Activated CD8-positive, alpha-beta memory T cell treated with anti-CD3 and anti-CD28 coated beads for 4 hours (primary cell): ENCODE measurements at places on chromosomes 3 and 15.

DNA sequence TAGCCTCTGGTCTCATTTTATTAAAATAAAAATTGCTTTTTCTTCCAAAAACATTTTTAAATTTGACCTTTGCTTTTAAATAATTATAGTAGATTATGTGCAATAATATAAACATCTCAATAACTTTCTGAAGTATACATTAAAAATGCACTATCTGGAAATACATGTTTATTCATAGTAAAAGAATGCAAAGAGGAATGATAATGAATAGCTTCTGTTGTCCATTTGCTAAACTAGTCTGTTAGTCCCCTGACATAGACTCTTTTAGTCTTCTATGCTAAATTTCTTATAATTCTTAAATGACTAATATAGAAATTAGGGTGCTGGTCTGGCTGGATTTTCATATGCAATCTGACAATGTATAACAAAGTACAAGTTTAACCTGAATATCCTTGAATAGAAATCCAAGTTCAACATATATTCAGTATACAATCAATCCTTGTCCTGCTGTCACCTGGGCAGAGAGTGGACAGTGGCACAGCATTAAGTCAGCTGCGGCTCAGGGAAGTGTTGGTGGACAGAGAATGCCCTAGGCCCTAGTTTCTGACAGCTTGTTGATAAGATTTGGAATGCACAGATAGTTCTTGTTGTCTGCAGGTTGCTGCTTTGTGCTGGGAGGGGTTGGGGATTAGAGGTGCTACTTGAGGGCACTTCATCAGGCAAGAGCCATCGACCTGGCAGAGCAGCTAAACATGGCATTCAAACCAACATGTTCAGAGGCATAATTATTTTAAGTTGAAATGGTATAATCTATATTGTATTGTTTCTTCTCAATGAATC lies 161.7 kb downstream of the MBNL1 start:
- DNase-seq, result no peak

GRCh38 chr3:21405671-21406667 lies 345.0 kb downstream of the ZNF385D start:
- DNase-seq, result no peak

- DNase-seq, result no peak
Observed at GRCh38 chr3:156459434-156459833, 95.5 kb downstream of the SSR3 start.

DNA sequence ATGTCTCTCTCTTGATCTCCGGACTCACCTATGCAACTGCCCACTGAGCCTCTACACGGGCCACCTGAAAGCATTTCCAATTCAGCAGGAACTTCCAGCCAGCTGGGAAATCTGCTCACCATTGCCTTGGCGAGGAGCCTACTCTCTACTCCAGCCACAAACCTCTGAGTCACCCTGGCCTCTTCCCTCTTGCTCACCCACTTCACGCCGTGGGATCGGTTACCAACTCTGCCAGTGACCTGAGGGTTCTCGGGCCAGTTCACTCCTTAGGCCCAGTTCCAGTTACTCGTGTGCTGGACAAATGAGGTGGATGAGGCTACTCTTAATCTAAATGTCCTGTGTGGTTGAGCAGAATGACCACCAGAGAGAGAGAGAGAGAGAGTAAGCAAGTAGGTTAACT lies 70.1 kb downstream of the CEMIP start:
- no peak for DNase-seq
